ENCODE measurements at places on chromosomes 13 and 19.

- DNase-seq, result no peak
Observed at GRCh38 chr19:54002495-54003315, 11.3 kb downstream of the CACNG6 start.

DNA sequence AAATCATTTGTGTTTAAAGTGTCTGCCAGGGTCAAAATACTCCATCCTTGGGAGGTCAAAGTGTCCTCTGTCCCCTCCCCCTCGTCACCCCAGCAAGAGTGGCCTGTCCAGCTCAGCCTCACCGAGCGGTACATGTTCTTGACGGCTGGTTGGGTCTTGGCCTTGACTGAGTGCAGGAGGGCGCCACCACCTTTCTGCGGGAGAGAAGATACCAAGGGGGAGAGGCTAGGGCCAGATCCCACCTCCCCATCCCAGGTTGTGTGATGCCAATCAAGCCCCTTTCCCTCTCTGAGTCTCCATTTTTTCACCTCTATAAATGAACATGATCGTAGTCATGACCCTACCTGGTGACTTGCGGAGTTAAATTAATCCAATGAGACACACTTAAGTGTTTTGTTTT is 6.1 kb downstream of the CRB3 start:
- DNase-seq, result no peak

DNA sequence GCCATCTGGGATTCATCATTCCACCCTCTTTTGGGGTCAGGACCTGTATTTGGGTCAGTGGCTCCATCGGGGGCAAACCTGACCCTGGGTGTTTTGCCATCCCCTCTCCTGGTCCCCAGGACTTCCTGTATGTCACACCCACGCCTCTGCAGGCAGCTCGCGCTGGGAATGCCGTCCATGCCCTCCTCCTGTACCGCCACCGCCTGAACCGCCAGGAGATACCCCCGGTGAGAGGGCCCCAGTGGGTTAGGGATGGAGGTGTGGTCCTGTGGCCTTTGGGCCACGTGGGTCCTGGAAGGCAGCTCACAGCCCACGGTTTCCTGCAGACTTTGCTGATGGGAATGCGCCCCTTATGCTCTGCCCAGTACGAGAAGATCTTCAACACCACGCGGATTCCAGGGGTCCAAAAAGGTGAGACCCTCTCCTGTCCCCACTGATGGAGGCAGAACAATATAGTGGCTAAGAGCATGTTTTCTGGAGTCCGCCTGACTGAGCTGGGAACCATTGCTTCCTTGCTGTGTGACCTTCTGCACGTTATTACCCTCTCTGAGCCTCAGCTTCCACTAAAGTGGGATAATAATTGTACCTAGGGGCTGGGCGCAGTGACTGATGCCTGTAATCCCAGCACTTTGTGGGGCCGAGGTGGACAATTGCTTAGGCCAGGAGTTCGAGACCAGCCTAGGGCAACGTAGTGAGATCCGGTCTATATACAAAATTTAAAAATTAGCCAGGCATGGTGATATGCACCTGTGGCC is 14.1 kb downstream of the CPT1C start:
- no peak for DNase-seq

DNA sequence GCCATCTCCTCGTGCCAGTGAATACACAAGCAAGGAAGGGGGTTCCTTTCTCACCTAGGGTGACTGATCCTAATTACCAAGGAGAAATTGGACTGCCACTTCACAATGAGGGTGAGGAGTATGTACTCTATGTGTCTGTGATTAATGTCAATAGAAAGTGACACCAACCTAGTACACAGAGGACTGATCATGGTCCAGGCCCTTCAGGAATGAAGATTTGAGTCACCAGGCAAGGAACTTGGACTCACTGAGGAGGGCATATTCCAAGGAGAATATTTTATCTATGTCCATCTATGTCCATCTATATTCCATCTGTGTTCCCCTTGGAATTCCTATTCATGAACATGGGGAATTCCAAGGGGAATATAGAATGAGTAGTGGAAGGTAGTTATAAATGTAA is 9.2 kb upstream of the ALOX5AP start:
- DNase-seq, result no peak

DNA sequence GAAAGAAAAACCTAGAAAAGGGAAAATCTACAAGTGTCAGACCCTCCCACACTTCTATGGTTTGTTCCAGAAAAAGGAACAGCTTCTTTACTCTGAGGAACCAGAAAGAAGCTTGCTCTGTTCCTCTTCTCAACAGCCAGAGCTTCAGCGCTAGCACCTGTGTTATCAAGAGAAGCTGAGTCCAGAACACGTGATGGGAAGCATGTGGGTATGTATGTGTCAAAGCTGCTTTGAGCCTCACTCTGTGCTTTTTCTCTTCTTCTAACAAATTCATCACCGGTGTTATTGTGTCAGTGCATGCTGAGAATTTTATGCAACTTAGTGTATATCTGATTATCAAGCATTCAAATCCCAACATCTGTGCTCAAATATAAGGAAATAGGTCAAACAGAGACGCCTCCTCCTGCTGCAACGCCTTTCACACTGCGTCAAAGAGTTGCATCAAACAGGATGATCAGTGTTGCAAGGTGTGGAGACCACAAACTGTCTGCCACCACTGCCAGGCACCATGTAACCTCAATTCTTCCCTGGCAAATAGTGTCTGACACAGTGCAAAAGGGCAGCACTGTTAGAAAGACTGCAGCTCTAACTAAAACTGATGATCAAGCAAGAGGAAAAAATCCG is 83.9 kb downstream of the LRRC63 start:
- no peak for DNase-seq

DNA sequence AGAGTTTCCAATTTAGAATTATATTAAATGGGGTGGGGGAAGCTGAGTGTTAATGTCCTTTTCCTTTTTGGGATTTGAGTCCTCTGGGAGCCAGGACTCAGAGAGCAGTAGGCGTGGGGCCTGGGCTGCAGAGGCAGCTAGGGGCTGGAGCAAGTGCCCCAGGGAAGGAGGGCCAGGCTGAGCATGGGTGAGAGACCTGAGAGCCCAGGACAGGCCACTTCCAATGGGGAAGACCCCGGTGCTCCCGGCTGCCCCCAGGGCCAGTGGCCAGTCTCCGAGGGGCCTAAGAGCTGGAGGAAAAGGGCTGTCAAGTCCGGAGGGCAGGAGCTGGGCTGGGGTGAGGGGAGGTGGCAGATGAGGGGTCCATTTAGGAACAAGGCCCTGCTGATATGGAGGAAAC is 371.5 kb downstream of the ZNF536 start:
- no peak for DNase-seq

DNA sequence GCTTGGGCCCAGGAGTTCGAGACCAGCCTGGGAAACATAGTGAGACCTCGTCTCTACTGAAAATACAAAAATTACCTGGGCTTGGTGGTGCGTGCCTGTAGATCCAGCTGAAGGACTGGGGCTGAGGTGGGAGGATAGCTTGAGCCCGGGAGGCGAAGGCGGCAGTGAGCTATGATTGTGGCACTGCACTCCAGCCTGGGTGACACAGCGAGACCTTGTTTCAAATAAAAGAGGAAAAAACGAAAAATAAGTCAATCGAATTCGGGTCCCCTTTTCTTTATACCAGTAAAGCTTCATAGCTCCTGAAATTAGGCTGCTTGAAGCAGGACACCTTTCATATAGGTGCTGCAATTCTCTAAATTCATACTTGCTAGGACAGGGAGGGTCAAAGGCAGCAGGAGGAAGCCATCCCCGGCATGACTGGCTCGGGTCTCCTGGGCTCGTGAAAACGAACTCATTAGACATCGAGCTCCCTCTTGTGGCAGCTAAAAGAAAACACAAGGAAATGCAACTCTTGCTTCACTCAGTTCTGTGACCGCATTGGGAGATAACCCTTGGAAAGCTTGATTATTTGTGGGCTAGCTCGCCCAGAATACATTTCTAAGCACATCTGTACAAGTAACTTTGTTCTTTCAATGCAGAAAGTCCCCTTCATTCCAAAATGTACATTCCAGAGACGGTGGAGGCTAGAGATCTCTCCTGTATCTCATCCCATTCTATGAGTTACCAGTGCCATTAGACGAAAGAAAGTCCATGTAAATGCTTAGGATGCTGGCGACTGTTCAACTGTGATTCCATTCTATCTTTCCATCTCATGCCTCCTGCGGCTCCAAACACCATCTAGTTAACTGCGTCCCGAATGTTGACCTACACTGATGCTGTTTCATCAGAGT is 16.8 kb downstream of the FPR2 start:
- DNase-seq, result peak; percentile 85

Data from neural progenitor cell (in vitro differentiated cells).